Activated T-helper 2 cell treated with anti-CD3 and anti-CD28 coated beads, Interferon-gamma antibody, Interleukin-2, Interleukin-4, amounts not matched to agents 10 μg/mL and 5 μg/mL and 100 μg/mL, durations not matched to agents 14 hours and 24 hours and 36 hours (primary cell): ENCODE measurements at places on chromosomes 16 and 17. TPM values are rescaled to one million over a fixed set of nuclear protein-coding genes. Genes with fewer than 3 reads are reported as not detected.

MYOCD gene
- not detected in 2 replicates for total RNA-seq

CLDN7 gene
- total RNA-seq = 0.21 and 0.41 TPM in 2 replicates

IL34 gene
- 0.28 TPM in 1 of 2 replicates, not detected in the other for total RNA-seq

TERB1 gene
- total RNA-seq = 0.34 TPM in 1 of 2 replicates, not detected in the other

SLC38A8 gene
- 0.28 TPM in 1 of 2 replicates, not detected in the other for total RNA-seq

ARRB2 gene
- 226 and 231 TPM in 2 replicates for total RNA-seq

ALDOC gene
- 95.0 and 95.7 TPM in 2 replicates for total RNA-seq

TSPOAP1 gene
- total RNA-seq = 21.9 and 22.3 TPM in 2 replicates

RBFOX1 gene
- total RNA-seq = not detected in 2 replicates

ESRP2 gene
- 0.23 and 0.34 TPM in 2 replicates for total RNA-seq

COASY gene
- 90.6 and 91.6 TPM in 2 replicates for total RNA-seq

SLC22A31 gene
- 0.71 and 1.1 TPM in 2 replicates for total RNA-seq

ZNF287 gene
- total RNA-seq = 6.0 and 7.9 TPM in 2 replicates

ZSWIM7 gene
- 12.8 and 14.2 TPM in 2 replicates for total RNA-seq

KRTAP9-4 gene
- not detected in 2 replicates for total RNA-seq

HOXB9 gene
- 0.16 TPM in 2 replicates for total RNA-seq

CIAO2B gene
- total RNA-seq = 161 and 165 TPM in 2 replicates

TEKT5 gene
- total RNA-seq = not detected in 2 replicates

NEK8 gene
- 3.6 and 4.2 TPM in 2 replicates for total RNA-seq

SLFN12L gene
- total RNA-seq = 37.8 and 41.9 TPM in 2 replicates

C17orf50 gene
- not detected in 2 replicates for total RNA-seq

SSTR5 gene
- total RNA-seq = not detected in 2 replicates

SEZ6L2 gene
- 0.11 and 0.55 TPM in 2 replicates for total RNA-seq

NPW gene
- total RNA-seq = 4.2 and 5.1 TPM in 2 replicates

CYBA gene
- 233 and 242 TPM in 2 replicates for total RNA-seq

EVPLL gene
- not detected in 2 replicates for total RNA-seq

CDRT15 gene
- not detected in 2 replicates for total RNA-seq

RTN4RL1 gene
- total RNA-seq = 0.25 and 0.51 TPM in 2 replicates

SCN4A gene
- 0.11 and 0.14 TPM in 2 replicates for total RNA-seq

SPATA32 gene
- total RNA-seq = 0.37 and 0.67 TPM in 2 replicates

C16orf87 gene
- total RNA-seq = 20.1 and 24.0 TPM in 2 replicates

NAGS gene
- 0.28 and 0.82 TPM in 2 replicates for total RNA-seq
